ENCODE measurements at places on chromosomes 7 and 10.

DNA sequence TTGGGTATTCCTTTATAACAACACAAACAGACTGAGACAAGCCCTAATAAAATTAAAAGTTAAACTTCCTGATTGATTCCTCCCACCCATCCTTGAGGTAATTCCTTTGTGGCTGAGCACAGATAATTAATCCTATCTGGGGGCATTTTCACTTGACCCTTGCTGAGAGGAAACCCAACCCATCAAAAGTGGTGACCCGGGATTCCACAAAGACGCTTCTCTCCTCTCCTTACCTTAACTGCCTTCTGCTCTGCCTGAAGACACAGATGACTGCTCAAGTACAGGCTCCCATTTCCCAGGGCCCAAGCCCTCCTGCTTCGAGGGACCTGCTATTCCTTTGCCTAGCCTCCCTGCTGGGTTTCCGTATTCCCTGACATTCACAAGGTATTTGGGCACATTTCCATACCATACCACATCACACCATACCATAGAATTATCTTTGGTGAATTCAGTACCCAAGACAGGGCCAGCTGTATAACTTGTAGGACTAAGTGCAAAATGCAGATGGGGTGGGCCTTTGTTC lies 9.8 kb upstream of the MAPK8 start:
- DNase-seq = no peak

GRCh38 chr10:78520737-78521430 lies 487.2 kb downstream of the RPS24 start:
- DNase-seq = peak; percentile 61

DNA sequence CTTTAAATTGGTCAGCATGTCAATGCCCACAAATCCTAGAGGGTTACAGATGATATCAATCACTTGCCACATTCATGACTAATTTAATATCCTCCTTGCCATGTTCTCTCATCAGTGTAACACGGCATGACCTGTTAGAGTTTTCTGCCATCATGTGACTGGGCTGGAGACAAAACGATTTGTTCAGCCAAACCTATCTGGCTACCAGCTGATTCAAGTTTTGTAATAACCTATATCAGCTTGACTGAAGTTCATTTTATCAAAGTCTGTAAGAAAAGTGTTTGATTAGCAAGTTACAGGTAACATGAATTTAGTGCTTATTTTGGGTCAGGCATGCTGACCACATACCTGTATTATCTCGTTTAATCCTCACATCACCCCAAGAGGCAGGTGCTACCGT lies 25.7 kb downstream of the NEUROD6 start:
- DNase-seq = no peak

GRCh38 chr10:53140506-53140905 lies 367.9 kb upstream of the MBL2 start:
- DNase-seq = peak; percentile 1

DNA sequence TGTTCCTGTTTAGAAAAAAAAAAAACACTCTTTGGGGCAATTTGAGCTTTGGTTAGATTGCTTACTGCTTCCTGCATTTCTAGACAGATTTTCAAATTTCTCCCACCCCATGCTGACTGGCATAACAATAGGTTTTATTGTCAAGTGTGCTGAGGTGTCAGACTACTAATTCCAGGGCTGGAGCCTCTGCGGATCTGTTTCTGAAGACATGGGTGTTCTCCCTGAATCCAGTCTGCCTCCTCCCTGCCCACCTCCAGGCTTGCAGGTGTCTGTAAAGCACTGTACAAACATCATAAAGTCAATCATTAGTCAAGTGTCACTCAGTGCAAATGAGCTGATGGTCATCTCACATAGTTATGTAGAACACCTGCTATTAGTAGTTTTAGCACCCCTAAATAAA lies 292.4 kb downstream of the GATA3 start:
- DNase-seq = no peak

DNA sequence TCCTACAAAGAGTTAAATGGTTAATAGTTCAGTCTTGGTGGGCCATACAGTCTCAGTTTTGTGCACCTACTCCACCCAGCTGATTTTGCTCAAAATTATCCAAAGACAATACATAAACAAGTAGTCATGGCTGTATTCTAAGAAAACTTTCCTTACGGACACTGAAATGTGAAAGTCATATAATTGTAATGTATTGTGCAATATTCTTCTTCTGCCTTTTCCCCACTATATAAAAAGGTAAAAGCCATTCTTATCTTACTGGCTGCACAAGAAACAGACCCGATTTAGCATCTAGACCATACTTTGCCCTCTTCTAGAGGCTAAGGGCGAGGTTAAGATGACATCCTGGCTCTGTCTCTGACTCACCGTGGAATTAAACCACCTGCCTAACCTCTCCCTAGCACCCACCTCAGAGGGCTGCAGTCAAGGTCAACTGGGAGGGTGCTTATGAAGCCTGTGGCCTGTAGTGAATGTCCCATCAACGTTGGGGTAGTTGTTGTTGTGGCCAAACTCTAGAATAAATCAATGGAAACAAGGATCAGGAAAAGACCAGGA lies 63.8 kb upstream of the DOCK1 start:
- no peak for DNase-seq

DNA sequence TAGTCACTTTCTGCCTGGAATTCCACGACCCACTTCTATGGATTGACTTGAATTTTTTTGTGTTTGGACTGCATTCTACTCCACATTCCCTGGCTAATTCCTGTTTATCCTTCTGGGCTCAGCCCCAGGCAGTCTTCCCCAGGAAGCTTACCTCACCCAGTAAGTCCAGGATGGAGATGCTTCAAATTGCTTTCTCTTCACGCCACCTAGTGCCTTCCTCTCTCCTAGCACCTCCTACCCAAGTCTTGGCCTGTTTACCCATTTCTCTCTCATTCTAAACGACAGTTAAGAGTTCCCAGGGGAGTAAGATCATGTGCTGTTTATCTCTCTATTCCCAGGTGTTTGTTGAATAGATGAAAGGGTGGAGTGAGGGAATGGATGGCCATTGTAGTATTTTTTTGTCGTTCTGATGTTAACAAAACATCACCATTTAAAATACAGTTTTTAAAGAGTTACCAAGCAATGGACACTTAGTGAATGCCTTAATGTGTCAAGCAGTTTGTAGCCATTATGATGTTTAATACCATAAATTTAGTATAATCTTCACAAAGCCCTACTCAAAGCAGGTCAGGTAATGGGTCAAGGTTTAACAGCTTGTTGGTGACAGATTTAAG lies 45.5 kb upstream of the TARP start:
- peak; percentile 85 for DNase-seq
